GF-D8 (cell line): ENCODE measurements at places on chromosomes 6 and 20.

GRCh38 chr6:13359287-13359686, 30.9 kb upstream of the TBC1D7 start:
- DNase-seq = no peak

DNA sequence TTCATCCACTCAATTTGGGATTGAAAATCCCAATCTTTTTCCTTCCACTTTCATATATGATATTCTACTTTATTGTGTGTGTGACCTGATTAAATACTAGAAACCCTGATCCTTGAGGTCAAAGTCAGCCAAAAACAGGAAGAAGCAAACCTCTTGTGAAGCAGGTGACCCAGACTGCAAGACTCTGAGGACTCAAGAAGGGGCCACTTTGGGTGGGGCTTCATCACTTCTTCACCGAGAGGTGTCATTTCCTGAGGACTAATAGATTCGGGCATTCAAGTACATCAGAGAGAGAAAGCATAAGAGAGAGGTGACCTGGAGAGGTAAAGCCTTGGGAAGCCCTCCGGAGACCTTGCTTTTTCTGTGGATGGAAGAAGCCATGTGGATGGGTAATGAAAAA, 129.0 kb downstream of the CFAP61 start:
- DNase-seq = no peak

GRCh38 chr20:32528905-32529670, 56.0 kb downstream of the NOL4L start:
- no peak for DNase-seq

- DNase-seq = no peak
Measured at GRCh38 chr6:107493158-107494057, 3.5 kb downstream of the SOBP start.

DNA sequence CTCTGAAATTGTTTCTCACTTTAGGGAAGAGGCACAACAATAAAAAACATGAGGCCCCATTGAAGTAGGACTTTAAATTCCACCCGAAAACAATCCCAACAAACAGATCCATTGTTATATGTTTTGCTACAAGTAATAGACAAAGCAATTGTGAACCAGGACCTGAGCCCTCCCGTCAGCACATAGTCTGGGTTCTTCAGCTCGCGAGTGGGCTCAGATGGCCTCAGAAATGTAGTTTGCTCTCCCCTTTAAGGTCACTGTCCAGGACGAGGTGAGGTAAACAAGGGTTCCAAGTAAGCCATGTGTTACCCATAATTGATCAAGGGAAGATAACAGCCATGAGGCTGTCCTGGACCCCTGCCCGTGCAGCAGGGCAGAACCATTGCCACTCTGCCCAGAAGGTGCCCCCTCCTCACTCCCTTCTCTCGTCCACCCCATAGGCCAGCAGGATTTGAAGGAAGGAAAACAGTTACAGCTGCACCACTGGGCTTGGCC, 160.1 kb upstream of the QKI start:
- DNase-seq = no peak

GRCh38 chr20:35285806-35286076, 1.2 kb upstream of the EIF6 start:
- DNase-seq = no peak

GRCh38 chr6:163627274-163628062, 212.9 kb downstream of the QKI start:
- DNase-seq = no peak

DNA sequence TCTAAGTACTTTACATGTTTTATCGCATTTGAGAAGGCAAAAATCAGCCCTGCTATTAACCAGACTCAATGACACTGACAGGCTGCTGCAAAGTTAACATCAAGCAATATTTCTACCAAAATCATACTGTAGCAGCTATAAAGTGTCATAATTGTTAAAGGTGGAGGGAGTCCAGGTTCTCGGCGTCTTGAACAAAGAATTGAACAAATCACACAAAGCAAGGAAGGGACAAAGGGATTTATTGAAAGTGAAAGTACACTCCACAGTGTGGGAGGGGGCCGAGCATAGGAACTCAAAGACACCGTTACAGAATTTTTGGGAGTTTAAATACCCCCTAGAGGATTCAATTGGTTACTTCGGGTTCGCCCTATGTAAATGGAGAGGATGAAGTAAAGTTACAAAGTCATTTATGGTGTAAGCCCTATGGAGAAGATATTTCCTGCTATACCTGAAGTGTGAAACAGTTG, 12.9 kb upstream of the ZNF391 start:
- no peak for DNase-seq

DNA sequence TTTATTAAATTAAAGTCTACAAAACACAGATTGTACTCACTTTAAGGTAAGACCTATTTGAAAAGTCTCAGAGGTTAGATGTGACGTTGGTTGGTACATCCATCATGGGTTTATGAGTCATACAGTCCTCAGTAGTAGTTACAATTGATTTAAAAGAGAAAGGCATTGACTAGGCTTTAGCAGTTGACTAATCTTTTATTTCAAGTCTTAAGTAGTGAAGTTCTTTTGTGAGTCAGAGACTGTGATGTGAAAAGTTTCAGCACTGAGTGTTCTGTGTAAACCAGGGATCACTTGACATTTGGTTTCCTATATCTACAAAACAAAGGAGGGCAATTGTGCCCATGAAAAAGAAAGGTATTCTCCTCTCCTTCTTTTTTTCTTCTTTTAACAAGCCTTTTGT, 221.3 kb downstream of the GRIK2 start:
- no peak for DNase-seq

GRCh38 chr6:43862925-43863324, 92.9 kb downstream of the VEGFA start:
- DNase-seq = no peak

GRCh38 chr20:61445741-61446140, 193.7 kb downstream of the CDH4 start:
- no peak for DNase-seq

DNA sequence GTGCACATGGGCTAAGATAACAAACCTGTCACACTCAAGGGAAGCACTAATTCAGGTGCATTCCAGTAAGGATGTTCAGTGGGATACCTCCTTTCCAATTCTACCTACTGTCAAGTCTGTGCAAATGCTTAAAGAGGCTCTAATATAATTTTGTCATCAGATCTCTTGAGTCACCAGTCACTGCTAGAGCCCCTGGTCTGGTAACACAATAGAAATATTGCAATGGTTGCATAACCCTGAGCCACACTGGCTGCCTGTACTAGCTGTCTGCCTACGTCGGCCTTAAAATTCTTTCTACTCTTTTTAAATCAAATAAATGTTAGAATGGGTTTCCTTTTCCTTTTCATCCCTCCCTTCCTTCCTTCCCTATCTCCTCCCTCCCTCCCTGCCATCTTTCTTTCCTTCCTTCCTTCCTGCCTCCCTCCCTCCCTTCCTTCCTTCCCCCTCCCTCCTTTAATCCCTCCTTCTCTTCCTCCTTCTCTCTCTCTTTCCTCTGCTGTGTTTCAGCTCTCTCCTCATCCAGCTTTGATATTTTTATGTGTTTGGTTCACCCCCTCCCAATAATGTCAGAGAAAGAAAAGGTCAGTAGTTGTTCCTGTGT, 28.1 kb upstream of the OLIG3 start:
- DNase-seq = no peak

DNA sequence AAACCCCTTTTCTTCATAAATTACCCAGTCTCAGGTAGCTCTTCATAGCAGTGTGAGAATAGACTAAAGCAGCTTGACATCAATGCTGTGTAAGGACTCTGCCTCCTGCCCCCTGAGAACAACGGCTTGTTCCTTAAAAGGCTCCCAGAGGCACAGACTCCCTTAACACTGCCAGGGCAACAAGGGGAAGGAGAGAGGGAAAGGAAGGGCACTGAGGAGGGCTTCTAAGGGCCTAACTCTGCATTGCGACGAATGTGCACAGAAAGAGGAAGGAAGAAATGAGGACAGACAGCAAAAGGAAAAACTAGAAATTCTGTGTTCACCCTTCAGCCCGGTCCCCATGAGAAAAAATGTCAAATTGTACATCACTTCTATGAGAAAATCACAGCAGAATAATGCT, 74.0 kb downstream of the AGPAT4 start:
- no peak for DNase-seq

DNA sequence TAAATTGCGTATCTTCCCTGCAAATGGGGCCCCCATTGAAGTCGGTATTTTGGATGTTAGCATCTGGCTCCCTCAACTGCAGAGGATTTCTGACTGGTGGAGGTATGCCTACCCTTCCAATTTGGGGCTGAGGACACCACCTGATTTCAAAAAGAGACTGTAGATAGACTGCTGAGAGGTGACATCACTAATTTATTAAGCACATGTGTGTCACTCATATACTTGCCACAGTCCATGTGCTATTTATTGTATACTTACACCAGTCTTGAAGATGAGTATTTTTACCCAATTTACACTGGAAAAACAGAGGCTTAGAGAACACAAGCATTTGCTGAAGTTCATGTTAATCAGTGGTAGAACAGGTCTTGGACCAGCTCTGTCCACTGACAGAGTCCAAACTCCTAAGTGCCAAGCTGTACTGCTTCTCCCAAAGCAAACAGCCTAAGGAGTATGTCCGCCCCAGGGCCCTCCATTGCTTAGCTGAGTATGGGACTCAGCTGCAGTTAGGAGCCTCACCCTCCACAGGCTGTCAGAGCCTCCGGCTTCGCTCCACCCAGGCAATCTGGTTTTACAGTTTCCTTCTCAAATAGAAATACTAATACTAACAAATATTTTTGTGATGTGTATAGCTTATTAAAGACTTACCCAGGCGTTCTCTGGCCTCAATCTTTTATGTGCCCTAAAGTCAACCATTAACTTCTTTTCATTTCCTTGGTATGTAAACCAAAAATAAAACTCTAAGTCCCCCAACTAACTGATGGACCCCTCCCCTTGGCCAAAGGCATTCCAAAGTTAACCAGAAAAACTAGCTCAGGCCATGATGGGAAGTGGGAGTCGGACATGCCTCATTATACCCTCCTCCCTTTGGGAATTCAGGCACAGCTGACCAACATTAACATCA, 17.5 kb downstream of the RIN2 start:
- no peak for DNase-seq

GRCh38 chr6:36139431-36139830, 9.1 kb downstream of the MAPK13 start:
- no peak for DNase-seq

GRCh38 chr20:17533396-17533795, 2.2 kb upstream of the BFSP1 start:
- DNase-seq = peak; percentile 24

- no peak for DNase-seq
Measured at GRCh38 chr6:53347921-53348370, 804 bp downstream of the ELOVL5 start.

- DNase-seq = no peak
Measured at GRCh38 chr6:30766461-30767157, 22.3 kb upstream of the IER3 start.

- no peak for DNase-seq
Measured at GRCh38 chr6:138989098-138989983, 1.3 kb upstream of the REPS1 start.

GRCh38 chr6:166588691-166589336, 2.3 kb upstream of the RAMACL start:
- no peak for DNase-seq

GRCh38 chr6:80133020-80133419, 26.5 kb downstream of the BCKDHB start:
- no peak for DNase-seq

DNA sequence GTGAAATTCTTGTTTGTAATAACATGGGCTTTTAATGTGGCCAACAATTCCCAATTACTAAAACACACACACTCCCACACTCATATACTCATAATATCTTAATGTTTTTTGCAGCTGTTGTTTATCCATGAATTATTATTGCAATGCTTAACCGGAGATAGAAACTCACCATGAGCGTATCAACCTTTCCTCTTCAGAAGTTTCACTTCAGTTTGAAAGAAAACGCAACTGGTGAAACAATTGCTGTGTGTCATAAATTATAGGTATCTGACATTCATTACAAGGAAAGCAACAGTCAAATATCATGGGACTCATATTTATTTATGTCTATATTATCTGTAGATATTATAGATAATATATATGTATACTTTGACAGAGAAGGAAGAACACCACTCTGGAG, 104.1 kb downstream of the HDGFL1 start:
- no peak for DNase-seq

DNA sequence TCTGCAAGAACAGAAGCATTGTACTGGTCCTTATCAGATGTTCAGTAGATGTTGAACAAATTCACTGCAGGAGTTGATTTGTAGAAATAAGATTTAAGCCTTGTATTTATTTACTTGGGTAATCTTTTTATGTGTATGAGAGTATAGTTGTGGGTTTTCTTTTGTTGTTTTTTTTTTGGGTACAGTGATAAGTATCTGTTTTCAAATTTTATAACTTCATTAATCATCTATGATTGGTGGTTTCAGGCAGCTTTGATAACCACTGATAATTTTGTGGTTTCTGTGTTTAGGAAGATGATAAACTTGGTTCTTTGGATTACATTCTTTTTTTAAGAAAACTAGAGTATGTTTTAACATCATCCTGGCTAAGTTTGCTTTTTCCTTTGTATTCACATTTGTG, 2.8 kb downstream of the AFDN start:
- no peak for DNase-seq

- no peak for DNase-seq
Measured at GRCh38 chr6:139699911-139700310, 325.5 kb upstream of the CITED2 start.

DNA sequence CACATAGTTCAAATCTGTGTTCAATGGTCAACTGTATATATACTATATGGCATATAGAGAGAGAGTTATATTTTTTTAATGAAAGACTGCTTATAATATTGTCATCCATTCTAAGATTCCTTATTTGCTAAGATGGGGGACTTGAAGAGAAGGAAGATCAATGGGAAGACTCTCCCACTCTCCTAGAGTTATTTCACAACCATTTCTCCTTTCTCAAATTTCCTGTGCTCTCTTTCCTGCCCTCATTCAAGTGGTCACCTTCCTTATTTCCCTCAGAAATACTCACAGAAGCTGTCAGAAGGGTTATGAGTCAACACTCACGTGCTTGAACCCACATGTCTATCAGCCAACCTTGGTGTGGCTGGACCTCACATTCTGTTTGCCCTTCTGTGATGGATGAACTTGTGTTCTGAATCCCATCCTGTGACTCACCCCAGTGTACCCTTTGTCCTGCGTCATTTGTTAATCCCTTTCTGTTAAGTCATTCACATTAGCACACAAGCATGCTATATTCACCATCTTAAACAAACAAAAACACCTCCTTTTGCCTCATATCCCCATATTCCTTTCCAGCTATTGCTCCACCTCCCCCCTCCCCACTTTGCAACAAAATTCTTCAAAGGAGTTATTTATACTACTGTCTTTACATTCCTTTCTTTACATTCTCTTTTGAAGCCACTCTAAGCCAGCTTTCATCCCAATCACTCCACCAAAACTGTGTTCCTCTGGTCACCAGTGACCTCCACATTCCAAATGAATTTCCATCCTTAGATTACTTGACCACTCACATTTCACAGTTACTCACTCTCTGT, 279.3 kb upstream of the TCF21 start:
- no peak for DNase-seq

DNA sequence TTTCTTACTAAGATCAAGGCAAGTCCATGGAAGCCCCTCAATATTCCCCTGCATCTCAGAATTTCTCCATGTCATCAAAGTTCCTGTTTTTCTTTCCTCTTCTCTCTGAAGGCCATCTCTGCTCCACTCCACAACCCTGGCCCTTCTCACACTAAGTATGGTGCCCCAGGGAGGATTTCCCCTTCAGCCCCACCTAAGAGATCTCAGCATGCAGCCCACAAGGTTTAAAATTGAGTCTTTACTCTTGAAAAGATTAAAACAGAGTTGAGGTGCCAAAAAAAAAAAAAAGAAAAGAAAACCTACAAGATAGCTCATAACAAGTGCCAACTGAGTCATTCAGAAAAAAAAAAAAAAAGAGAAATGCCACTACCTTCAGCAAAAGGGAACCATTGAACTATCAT, 36.5 kb upstream of the TNFAIP3 start:
- no peak for DNase-seq
